ENCODE measurements at places on chromosomes 3 and 15. TPM values are rescaled to one million over a fixed set of nuclear protein-coding genes. Genes with fewer than 3 reads are reported as not detected.

Gene FSTL1
- total RNA-seq: 2,118 TPM

Gene ISL2
- total RNA-seq: 5.2 TPM

Gene SLCO2A1
- total RNA-seq: 0.13 TPM

Gene BSN
- 0.10 TPM for total RNA-seq

Gene THAP10
- total RNA-seq: 4.2 TPM

Gene ZNF80
- not detected for total RNA-seq

Gene C15orf39
- 12.5 TPM for total RNA-seq

Gene FGF7
- 12.1 TPM for total RNA-seq

Gene SLC12A1
- not detected for total RNA-seq

Gene ISLR
- total RNA-seq: 6.3 TPM

Gene MAP6D1
- 4.1 TPM for total RNA-seq

Gene GOLGA6L7
- total RNA-seq: not detected

Gene CCDC50
- 90.6 TPM for total RNA-seq

Gene AGBL1
- total RNA-seq: not detected

Gene ASB14
- not detected for total RNA-seq

Gene TIMP4
- 0.12 TPM for total RNA-seq

Gene SCN11A
- not detected for total RNA-seq

All from HFFc6 (cell line).